ENCODE measurements at places on chromosomes 5 and 9.

- no peak for DNase-seq
Observed at GRCh38 chr5:151493665-151494064, 46.3 kb downstream of the SLC36A1 start.

GRCh38 chr9:124510650-124511425 lies 3.6 kb upstream of the NR5A1 start:
- no peak for DNase-seq

GRCh38 chr5:151078490-151079262 lies 2.2 kb downstream of the TNIP1 start:
- peak; percentile 88 for DNase-seq

DNA sequence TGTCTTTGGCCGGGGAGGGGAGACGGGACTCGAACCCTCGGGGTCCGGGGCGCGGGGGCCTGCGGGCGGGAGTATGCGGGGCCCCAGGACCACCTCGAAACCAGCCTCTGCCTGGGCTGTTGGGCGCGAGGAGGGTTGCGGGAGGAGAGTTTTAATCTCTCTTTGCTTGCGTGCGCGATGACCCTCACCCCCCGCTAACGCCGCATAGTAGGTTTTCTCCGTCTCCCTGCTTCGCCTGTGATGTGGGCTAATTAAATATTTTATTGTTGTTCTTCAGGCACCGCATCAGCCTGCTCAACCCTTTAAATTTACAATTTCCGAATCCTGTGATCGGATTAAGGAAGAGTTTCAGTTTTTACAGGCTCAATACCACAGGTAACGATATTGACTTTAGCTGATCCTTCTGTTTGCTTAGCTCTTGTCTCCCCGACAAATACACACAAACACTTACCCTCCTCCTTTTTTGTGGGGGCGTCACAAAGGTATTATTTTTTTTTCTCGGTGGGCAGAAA lies 1.7 kb downstream of the TLE4 start:
- no peak for DNase-seq
